Left colon (tissue), 2 donors: ENCODE measurements at places on chromosomes 5 and 9. TPM values are rescaled to one million over a fixed set of nuclear protein-coding genes. Genes with fewer than 3 reads are reported as not detected.

- no peak for DNase-seq
These were observed 27.5 kb downstream of the GABRA6 start for GRCh38 chr5:161713042-161713441.

- DNase-seq: no peak
These were observed 100.7 kb downstream of the KLF4 start for GRCh38 chr9:107388890-107389289.

DNA sequence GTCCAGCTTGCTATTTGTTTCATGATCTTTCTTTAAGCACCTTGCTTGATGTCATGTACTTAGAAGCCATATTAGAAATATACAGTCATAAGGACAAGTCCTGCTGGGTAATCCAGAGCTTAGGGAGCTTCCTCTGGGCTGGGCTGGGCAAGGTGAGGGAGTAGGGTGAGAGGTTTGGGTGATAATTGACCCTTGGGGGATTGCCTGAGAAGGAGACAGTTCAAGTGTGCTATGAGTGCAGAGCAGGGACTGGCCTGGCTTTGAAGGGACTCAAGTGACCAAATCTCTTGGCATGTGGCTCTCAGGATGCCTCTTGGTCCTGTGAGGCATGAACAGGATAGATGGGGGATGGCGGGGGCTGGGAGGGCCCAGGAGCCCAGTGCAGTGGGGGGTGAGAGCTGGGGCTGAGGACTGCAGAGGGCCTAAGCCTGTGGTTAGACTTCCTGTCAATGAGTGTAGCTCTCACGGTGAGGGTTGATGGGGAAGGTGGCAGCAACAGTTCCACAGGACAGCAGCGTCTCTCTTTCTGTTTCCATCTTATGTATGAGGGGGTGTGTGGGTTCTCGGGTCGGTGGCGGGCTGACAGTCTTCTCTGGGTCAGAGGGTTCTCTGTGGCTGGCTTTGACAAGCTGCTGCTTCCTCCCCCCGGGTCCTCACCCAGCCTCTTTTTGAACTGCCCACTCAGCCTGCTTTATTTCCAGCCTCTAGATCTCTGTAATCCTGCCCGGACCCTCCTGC lies 53.5 kb downstream of the RGS3 start:
- DNase-seq: no peak

DNA sequence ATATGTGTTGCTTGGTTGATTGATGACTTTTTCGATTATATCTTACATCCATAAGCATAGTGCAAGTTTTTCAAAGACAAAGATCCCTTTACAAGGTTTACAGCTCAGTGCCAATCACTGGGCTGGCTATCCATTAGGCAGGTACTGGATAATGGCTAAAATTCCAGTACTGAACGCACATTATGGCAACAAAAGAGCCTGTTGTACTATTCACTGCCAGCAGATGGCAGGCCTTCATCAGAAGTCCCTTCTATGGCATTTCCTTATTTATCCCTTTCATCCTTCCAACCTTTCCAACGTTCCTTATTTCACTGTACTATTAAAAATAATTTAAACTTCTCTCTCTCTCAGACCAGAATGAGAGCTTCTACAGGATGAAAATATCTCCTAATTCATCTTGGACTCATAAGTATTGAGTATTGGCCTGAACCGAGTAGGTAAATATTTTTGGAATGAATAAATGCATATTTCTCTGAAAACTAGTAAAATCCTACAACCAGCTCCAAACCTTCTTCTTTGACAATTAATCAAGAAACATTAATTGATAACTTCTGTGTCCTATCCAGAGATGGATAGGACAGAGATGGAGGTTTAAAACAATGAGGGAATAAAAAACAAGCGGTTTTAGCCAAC lies 6.7 kb upstream of the WNT8A start:
- peak; percentile 33 for DNase-seq

GRCh38 chr5:34562791-34563190 lies 93.3 kb upstream of the RAI14 start:
- DNase-seq: no peak

GRCh38 chr5:168301593-168302390 lies 10.3 kb downstream of the WWC1 start:
- DNase-seq: peak; percentile 85

ABO gene
- total RNA-seq: 95.1 TPM
